Ecto neural progenitor cell (in vitro differentiated cells): ENCODE measurements at places on chromosomes 1 and 21.

DNA sequence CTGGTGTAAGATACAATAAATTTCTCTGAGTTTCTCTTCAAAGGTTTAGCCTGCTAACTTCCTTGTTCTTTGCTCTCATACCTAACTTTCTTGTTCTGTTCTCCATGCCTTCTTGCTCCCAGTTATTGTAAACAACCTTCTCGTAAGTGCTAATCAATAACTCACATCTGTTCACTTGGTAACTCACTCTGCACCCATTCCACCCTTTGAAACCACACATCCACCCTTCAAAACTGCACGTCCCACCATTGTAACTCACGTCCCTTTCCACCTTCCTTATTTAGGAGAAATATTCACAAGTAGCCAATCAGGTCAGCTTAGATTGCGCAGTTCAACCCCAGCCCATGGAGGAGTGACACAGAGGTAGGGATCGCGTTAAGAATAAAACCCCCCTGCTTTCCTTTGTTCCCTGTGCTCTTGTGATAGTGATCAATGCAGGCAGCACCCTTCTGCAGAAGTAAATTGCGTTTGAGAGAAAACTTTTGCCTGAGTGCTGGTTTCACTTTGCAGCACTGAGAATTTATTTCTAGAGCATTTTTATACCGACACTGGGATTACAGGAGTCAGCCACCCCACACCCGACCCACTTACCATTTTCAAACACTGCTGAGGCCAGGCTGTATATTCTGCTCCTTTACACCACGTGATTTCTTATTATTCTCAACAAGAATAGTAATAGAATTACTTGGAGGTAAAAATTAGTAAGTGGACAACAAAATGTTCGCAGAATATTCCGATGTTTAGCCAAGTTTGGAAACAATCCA, 789.2 kb upstream of the RGS18 start:
- no peak for DNase-seq

DNA sequence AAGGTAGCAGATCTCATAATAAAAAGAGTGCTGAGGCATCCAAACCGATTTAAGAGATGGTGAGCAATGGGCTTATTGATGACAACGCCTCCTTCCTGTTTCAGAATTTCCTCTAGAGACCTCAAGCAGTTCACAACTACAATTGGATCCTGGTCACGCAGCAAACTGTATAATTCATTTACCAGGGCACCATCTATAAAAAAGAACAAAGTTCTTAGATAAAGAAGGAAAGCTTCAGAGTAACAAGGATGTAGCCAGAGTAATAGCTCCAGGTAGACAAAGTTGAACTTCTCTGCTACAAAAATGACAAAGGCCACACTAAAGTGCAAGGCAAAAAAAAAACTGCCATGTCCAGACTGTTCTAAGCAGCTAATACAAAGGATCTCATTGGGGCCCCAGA, 3.4 kb downstream of the AP4B1 start:
- no peak for DNase-seq

- DNase-seq = no peak
These were observed 45.5 kb upstream of the PRRX1 start for GRCh38 chr1:170618421-170618820.

GRCh38 chr1:56331892-56332567, 247.3 kb downstream of the PLPP3 start:
- DNase-seq = no peak

GRCh38 chr1:193937308-193937707, 750.9 kb upstream of the B3GALT2 start:
- DNase-seq = no peak
